ENCODE measurements at places on chromosomes 16 and 17.

DNA sequence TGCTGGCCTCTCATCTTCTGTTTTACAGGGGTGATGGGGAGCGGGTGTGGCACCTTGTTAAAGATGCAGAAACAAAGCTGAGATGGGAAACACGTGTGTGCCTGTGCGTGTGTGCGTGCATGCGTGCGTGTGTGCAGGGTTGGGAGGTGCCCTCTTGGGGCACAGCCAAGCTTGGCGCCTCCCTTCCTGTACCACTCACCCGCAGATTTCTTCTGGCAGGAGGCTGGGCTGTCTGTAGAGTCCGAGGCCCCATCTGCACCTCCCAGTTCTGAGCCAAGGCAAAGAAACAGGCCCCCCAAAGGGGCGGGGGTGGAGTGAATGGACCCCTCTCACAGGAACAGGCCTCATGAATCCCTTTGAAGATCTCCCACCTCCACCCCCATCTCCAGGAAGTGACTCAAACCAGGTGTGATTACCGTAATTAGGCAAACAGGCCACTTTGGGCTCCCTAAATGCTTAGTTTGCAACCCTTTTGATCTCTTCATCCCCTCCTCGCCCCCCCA is 20.9 kb downstream of the TNS4 start:
- DNase-seq = peak; percentile 87

DNA sequence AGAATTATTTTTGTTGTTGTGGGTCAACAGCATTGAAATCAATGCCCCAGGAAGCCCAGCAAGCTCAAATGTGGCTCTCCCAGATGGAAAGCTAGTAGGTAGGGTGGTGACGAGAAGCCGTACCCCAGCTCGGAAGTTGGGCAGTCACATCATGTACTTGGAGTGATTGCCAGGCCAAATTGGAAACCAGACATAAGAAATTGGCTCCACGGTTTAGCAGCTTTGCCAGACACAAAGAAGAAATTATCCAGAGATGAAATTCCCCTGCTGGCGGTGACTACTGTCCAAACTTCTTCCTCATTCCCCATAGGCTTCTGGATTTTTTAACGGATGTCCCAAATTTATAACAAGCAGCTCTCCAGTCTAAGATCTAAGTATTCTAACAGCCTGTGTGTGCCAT is 95.9 kb downstream of the OR1D5 start:
- DNase-seq = no peak

GRCh38 chr17:28372203-28372944 is 880 bp downstream of the SARM1 start:
- no peak for DNase-seq

- no peak for DNase-seq
Observed at GRCh38 chr16:84722068-84722467, 22.3 kb downstream of the USP10 start.

GRCh38 chr17:58083491-58084316 is 485 bp downstream of the DYNLL2 start:
- DNase-seq = peak; percentile 66

DNA sequence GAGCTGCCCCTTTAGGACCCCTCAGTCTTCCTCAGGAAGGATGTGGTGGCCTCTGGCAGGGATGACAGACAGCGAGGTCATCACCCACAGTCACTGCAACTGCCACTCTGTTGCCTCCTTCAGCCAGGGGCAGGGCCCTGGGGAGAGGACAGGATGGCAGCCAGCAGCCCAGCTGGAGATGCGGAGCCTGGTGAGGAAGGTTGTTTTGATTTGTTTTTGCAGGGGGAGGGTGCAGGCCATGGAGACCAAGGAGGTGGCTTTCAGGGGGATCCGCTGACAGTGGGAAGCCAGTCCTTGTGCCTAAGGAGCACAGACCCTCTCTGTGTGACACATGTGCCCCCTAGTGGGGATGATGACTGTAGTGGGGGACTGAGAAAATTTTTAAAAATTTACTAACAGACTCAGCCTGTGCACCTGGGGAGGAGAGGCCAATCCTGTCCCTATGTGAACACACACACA is 7.4 kb downstream of the PRCD start:
- DNase-seq = peak; percentile 73

- DNase-seq = no peak
Observed at GRCh38 chr17:8794636-8795035, 4.5 kb downstream of the MFSD6L start.

DNA sequence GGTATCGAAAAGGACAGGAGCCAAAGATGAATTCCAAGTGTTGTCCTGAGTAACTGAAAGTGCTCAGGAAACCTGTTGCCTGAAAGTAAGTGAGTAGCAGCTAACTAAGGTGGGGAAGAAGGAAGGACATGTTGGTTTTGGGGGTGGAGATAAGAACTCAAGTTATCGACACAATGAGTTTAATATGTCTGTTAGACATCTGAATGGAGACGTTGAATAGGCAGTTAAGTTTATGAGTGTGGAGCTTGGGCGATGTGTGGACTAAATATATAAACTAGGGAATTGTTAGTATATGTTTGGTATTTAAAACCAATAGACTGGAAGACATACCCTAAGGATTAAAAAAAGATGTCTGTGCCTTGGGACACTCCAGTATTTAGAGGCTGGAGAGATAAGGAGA is 82.7 kb upstream of the ASIC2 start:
- DNase-seq = no peak
